Stimulated activated CD8-positive, alpha-beta memory T cell treated with anti-CD3 and anti-CD28 coated beads, Interleukin-7, amount 100 ng/mL, for 1 hour (primary cell): ENCODE measurements at places on chromosomes 7 and 10.

DNA sequence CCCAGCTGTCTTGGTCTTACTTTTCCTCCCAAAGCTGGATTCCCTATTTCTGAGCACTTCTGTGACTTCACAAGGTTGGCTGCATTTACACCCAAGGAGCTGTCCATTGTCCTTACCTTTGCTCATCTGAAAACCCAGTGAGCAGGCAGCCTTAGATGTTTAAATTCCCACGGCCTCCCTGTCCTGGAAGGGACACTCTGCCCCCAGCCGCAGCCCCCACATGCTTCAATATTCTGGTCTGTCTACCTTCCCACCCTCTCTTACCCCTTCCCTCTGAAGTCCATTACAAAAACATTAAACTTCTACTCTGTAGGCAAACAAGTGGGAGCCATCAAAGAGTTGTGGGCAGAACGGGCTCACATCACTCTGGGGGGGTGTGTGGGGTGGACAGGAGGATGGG lies 73.8 kb upstream of the EFCAB10 start:
- DNase-seq, result no peak

DNA sequence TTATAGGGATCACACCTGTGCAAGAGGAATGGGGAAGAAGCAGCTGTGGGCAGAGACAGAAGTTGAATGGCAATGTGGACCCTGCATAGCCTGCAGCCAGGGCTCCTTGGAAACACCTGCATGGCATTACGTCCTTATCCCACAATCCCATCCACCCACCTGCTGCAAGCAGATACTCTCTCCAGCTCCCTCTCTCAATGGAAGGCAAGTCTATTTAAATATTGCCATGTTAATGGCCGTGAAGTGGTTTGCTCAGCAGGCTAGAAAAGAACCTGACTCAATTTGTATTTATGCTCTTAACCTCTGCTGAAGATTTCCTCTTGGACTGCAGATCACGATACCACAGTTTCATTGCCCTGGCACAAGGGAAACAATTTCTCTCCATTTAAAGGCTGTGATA lies 417.0 kb downstream of the TYW1 start:
- no peak for DNase-seq

DNA sequence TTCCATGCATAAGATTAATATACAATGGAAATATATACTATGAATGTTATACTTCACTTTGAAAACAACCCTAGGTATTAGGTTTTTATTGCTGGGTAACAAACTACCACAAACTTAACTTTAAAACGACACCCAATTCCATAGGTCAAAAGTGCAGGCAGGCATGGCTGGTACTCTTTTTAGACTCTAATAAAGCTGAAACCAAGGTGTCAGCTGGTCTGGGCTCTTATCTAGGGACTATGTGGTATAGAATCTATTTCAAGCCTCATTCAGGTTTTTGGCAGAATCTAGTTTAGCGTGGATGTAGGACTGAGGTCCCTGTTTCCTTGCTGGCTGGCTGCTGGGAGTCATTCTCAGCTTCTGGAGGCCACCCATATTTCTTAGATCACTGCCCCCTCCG lies 65.0 kb upstream of the TMEM168 start:
- no peak for DNase-seq

DNA sequence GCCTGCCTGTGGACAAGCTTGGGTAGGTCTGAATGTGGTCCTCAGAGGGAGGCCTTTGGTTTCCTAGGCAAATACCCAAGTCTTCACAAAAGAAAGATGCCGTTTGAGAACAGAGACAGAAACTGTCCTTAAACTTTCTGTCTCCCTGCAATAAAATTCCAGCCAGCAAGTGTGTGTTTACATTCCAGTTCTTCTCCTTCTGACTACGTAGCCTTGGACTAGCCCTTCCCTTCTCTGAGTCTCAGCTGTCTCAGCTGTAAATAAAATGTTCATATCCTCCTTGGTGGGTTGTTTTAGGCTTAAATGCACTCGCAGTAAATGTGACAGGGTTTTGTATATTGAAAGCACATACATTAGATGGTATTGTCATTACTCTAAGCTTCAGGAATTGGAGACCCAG lies 561.2 kb upstream of the MKI67 start:
- DNase-seq, result no peak

- DNase-seq, result no peak
Observed at GRCh38 chr7:136078630-136079029, 101.5 kb upstream of the MTPN start.

DNA sequence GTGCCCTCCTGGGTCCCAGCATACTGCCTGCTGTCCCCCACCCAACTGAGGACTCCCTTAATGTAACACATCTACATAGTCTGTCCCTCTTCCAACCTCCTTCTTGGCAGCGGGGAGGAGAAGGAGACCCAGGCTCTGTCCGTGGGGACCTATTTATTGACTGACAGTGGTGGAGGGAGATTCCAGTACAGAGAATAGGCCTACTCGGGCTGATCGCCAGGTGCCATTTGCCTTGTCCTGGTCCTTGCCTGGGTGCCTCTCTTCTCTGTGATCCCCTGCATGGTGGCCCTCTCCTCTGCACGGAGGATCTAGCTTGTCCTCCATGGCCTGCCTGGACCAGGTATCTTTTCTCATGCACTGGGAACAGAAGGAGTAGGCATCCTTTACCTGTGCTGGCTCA lies 17.0 kb downstream of the GHRHR start:
- no peak for DNase-seq

- no peak for DNase-seq
Observed at GRCh38 chr10:120963594-120964220, 112.5 kb downstream of the WDR11 start.

GRCh38 chr7:33849004-33849403 lies 56.3 kb upstream of the BMPER start:
- DNase-seq, result no peak

- peak; percentile 32 for DNase-seq
Observed at GRCh38 chr10:102729029-102730026, 14.4 kb upstream of the WBP1L start.

GRCh38 chr10:8910314-8910713 lies 855.8 kb downstream of the GATA3 start:
- DNase-seq, result no peak

GRCh38 chr10:93757801-93758507 lies at the start of gene LGI1:
Gene LGI1, plus strand, starts transcription at chr10:93757936. Its CDS starts 209 bp downstream, at chr10:93758145.
- DNase-seq, result no peak

DNA sequence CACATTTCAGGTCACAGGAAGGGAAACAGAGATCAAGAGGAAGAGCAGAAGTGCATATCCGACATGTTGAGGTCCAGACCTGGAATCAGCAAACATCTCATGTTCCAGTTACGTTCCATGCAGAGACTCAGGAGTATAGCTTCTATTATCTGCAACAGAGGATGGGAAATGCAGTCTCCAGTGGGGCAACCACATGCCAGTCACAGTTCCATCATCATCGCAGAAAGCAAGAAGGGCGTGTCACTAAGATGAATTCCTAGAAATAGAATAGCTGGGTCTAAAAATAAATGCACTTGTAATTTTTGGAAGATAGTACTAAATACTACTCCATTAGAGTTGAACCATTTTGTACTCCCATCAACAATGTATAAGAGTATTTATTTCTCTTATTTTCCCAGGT lies 133.2 kb upstream of the MDFIC start:
- DNase-seq, result no peak

DNA sequence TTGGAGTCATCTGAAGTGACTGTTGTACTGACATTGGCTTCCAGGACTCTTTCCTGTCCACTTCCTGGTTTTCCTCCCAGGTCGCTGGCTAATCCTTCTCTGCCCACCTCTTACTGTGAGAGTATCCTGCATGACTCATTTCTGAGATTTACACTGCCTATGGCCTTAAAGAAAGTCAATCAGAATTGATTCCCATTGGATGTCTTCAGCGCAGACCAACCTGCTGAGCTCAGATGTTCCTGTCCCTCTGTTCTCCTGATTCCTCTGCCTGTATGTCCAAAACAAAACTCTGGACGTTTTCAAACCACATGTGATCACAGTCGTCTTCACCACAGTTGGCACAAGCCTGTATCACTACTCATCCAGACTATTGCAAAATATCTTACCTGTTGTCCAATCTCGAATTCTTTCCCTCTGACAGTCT lies 262.1 kb downstream of the CREB5 start:
- no peak for DNase-seq

DNA sequence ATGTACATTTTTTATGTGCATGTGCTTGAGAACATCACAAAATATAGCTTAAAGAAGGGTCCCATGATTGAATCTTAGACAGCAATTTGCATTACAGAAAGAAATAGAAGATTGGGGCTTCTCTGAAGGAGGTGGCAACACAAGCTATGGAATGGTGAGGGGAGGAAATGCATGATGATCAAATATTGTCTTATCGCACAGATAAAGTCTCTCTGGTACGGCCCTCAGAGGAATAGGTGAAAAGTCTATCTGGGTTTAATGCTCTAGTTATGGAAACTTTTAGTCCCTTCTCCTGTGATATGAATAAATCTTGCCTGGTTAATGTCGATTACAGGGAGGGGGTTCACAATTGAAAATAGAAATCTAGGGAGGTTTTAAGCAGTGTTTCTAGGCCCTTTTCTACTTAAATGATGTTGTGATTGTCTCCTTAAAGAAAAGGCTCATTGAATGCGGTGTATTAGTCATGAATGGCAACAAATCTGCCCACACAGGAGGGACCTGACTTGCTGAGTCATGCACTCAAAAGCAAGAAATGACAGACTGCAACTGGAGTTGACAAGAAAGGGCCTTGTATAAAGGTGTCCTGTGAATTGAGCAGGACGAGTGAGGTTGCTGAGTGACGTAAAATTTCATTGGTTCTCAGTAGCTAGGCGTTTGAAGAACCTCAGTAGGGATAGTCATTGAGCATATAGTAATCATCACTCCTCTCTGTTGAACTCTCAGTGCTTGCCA lies 133.4 kb upstream of the CSTF2T start:
- DNase-seq, result no peak

DNA sequence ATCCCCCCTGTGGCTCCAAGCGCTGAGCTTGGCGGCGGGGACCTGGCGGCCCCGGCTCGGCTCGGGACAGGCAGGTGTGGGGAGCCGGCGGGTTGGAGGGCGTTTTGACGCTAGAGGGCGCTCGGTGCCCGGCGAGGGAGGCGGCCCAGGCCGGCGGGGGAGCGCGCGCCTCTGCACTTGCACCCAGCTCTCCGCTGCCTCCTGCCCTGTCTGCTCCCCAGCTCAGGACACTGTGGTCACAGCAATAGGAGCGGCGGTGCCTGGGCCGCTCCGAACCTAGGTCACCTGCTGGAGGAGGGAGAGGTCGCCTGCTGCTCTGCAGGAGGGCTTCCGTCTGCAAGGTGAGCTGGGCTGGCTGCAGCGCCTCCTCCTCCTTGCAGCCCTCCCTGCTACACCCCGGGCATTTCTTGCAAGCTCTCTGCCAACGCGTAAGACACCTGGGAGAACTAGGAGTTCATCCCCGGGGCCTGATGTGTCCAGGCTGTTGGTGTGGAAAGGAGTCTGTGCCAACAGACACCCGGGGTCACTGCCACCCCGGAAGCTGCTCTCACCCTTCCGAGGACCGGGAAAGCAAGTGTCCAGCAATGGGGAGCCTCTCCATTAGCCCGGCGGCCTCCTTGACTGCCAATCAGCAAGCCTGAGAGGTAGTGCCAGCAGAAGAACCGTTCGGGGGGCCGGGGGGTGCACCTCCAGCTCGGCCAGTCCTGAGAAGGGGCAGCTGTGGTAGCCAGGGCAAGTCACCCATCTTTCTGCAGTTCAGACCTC lies 620.4 kb downstream of the GALNT17 start:
- no peak for DNase-seq

GRCh38 chr7:43565786-43566185 lies 17.1 kb upstream of the STK17A start:
- no peak for DNase-seq

DNA sequence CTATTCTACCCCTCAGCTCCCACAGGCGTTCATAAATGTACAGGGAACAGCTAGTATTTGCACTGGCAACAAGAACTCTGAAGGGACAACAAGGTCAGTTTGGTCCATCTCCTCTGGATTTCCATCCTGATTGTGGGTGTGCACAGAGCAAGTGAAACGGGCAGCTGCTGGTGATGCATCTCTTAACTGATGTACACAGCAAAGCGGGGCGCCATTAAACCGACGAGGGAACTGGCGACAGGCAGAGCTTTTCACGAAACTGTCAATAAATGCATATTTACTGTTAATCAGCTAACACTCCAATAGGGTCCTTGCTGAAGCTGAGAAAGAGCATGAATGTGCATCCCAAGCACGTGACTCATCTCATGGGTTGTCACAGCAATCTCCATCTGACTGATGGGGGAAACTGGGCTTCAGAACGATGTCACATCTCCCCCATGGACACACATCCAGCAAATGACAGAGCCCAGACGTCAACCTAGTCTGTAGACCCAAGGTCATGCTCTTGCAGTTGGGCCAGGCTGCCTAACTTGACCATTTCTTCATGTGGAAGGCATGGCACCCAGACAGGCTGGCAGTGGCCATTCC lies 54.2 kb downstream of the FAM53B start:
- DNase-seq, result no peak

- DNase-seq, result no peak
Observed at GRCh38 chr7:28207486-28208158, 27.0 kb upstream of the JAZF1 start.

DNA sequence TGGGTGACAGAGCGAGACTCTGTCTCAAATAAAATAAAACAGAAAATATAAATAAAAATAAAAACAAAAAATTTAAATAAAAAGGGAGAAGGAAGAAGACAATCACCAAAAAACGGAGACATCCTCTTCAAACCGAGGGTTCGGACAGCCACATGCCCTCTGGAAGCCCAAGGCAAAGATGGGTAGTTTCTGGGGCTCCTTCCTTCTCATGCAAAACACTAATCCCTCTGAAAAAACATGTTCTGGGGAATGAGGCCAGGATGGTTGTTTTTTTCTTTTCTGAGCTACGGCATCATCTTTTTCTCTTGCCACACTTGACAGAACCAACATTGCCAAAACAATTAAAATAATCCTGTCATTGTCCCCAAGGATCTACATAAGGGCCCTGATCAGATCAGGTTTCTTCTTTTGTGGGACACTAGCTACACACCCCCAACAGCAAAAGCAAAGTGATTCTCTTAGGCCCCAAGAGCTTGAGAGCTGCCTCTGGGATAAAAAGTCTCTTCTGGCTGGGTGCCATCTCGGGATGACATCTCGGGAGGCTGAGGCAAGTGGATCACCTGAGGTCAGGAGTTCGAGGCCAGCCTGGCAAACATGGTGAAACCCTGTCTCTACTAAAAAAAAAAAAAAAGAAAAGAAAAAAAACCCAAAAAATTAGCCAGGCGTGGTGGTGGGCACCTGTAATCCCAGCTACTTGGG lies 14.2 kb upstream of the POR start:
- DNase-seq, result no peak

GRCh38 chr10:124037286-124037685 lies 56.1 kb downstream of the CHST15 start:
- DNase-seq, result no peak
